A673 (cell line): ENCODE measurements at places on chromosomes 3 and 15. TPM values are rescaled to one million over a fixed set of nuclear protein-coding genes. Genes with fewer than 3 reads are reported as not detected.
A peak's percentile ranks its signal among the peaks of the same experiment; 100 is the strongest.

DNA sequence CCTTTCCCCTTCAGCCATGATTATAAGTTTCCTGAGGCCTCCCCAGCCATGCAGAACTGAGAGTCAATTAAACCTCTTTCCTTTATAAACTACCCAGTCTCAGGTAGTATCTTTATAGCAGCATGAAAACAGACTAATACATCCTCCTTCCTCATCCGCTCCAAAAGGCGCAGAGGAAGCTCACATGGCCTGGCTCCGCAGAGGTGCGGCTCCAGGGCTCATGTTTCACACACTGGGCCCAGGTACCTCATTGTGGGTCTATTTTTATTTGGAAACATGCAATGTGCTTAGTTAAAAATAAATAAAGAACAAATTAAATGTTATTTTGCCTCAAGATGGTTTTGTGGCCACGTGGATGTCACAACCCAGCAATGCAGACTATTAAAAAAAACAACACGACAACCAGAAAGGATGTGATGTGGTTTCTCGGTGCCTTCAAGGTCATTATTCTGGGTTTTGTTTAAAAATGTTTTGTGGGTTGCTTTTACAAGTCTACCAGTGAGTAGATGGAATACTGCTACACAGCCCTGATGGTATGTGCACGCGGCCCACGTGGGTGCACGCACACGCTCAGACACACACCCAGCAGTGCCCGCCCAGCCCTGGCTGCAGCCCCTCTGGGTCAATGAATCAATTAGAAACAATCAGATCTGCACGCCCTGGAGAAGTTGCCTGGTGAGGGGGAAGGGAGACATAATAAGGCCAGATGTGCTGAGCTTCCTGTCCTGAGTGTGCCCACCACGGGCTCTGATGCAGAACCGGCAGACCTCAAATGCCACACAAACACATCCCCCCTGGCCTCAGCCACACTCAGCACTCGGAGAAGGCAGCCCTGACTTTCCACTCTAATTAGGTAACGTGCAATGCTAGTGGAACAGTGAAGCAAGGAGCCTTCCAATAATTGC lies 140.1 kb downstream of the ADAMTS17 start:
- DNase-seq, result no peak

GRCh38 chr3:114363554-114364202 lies 69.8 kb downstream of the TIGIT start:
- DNase-seq, result no peak

Gene DUOX1
- 1.4 and 1.7 TPM in 2 replicates for total RNA-seq

Gene CRABP1
- total RNA-seq, result 57.1 and 61.2 TPM in 2 replicates

- DNase-seq, result no peak
Observed at GRCh38 chr15:58179206-58179605, 41.0 kb downstream of the AQP9 start.

Gene ZNF501
- 2.8 and 4.2 TPM in 2 replicates for total RNA-seq

Gene SUSD5
- total RNA-seq, result 0.97 and 1.0 TPM in 2 replicates

DNA sequence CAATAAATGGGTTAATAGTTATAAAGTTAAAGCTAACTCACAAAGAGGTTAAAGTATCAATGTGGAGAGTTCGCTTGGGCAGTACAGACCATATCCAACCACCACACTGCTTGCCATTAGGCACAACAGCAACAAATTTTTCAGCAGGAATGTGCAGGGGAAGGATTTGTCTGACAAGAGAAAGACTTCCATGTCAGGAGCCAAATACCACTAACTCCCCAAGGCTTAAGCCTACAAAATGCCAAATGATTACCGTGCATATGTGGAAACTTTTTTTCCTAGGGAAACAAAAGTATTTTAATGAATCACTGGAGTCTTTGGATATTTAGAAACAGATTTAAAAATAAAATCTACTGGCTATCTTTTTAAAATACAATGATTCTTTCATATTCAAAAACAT lies 8.1 kb downstream of the VGLL3 start:
- peak; percentile 32 for DNase-seq

- no peak for DNase-seq
Observed at GRCh38 chr15:26892182-26892518, 25.3 kb downstream of the GABRA5 start.

GRCh38 chr3:154657218-154657617 lies 227.2 kb upstream of the GPR149 start:
- peak; percentile 4 for DNase-seq

- DNase-seq, result no peak
Observed at GRCh38 chr3:148062590-148062989, 635.1 kb upstream of the AGTR1 start.

- peak; percentile 16 for DNase-seq
Observed at GRCh38 chr3:76570436-76571057, 469.4 kb upstream of the ROBO2 start.

- DNase-seq, result peak; percentile 37
Observed at GRCh38 chr3:9704347-9705322, 1.0 kb downstream of the CPNE9 start.

DNA sequence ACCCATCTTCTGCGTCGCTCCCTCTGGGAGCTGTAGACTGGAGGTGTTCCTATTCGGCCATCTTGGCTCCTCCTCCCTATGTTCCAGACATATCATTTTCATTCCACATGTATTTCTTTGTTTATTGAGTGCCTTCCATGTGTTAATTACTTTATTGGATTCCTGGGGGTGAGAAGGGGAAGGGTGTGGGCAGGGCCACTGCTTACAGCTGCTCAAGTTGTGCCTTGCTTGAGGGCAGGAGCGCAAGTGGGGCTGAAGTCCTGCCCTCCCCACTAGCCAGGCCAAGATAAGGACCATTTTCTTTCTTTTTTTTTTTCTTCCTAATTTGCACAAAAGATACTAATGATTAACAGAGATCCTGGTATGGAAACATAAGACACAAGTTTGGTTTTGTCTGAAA lies 224.8 kb downstream of the LPP start:
- DNase-seq, result no peak

Gene NANOGP8
- total RNA-seq, result not detected in 2 replicates

GRCh38 chr15:80773122-80773551 lies 6.0 kb upstream of the CEMIP start:
- DNase-seq, result no peak
